ENCODE measurements at places on chromosomes 1 and 21.

DNA sequence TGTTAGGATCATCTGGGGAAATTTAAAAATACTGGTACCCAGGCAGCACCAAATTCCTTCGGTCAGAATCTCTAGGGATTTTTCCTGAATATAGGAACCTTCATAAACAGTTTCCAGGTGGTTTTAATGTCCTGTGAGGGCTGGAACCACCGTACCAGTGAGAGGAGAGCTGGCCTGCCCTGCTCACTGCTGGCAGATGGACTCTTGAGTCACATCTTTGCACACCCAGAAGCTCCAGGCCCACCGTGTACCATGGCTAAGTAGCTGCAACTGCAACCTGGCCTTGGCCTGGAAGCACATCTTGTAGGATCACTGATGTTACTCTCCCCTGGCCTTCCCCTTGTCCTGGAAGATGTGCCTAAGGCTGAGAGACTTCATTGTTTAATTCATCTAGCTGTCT is 181.5 kb downstream of the DISC1 start:
- DNase-seq: no peak

DNA sequence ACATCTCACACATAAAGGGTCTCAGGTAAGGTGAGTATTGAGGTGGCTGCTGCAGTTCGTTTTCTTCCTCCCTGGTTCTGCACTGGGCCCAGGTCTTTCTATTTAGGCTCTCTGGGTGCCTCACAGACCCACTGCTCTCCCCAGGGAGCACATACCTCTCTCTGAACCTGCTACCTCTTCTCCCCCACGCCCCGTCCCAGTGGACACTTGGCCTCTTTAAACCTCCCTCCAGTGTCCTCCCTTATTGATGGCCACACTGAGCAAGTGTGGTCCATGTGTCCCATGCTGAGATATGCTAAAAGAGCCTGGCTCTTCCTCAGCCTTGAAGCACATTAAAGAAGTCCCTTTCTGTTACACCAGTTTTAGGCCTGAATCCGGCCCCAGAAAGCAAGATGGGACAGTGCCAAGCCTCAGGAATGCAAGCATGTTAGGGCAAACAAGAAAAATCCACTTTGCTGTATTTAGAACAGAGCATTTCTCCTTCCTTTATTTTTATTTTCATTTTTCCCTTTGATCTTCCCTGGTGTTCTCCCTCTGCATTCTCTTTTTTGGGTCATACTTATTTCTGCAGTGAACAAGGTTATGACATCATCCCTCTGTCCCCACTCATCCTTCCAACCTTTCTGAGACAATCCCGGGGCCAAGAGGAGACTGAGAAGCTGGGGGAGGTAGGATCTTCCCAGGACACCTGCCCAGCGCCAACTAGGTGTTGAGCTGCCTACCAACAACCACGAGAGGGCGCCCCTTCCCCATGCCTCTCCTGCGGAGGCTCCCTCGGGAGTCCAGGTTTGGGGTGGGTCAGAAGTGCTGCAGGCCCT is 5.0 kb upstream of the CHI3L2 start:
- DNase-seq: peak; percentile 72

DNA sequence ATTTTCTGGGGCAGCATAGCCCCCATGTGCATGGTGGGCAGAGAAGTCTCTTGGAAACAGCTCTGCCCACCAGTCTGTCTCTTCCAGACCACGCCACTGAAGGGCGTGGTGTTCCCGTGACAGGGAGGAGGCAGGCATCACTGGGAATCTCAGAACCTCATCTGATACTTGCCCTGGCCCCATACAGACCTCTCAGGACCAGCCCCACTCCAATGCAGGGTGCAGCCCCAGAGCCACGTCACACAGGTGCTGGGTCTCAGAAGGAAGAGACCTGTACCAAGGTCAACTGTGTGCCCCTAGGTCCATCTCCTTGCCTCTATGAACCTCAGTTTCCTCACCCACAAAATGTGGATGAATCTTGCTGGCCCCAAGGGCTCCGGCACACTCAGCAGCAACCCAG is 7.3 kb downstream of the RAP1GAP start:
- DNase-seq: no peak

- DNase-seq: no peak
Observed at GRCh38 chr1:90591355-90591969, 125.6 kb downstream of the BARHL2 start.

DNA sequence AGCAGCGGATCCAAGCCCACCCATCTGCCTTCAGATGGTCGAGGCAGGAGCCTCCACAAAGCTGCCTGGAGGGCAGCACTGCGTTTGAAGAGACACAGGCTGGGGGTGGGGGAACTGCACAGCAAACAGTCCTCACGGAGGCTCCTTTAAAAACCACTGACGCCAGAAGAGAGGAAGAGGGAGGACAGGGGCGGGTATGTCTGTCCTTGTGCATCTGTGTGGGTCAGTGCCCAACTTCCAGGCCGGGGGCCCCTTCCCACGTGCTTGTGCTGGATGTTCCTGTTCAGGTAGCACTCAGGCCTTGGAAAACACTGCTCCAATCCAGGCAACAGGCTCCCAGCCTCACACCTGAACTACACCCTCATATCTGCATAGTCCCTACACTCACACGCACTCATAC is 7.7 kb downstream of the AHDC1 start:
- DNase-seq: no peak

- peak; percentile 53 for DNase-seq
Observed at GRCh38 chr1:27671964-27672749, at the start of gene IFI6. Gene IFI6, minus strand, starts transcription at chr1:27672192. Its CDS starts 2,878 bp downstream, at chr1:27669314.

DNA sequence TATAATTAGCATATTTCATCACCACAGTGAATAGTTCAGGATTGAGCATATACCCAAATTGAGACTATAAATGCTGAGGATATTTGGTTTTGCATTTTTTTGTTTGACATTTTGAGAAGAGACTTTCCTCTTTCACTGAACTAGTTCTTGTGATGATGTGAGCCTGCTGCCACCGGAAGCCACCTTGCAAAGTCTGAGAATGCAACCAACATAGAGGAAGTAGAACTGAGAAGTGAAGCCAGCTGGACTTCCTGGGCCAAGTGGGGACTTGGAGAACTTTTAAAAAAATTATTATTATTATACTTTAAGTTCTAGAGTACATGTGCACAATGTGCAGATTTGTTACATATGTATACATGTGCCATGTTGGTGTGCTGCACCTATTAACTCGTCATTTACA is 102.3 kb downstream of the RPE65 start:
- DNase-seq: no peak

GRCh38 chr1:58944439-58944838 is 160.6 kb upstream of the JUN start:
- no peak for DNase-seq

- peak; percentile 43 for DNase-seq
Observed at GRCh38 chr1:228059634-228060457, 22.7 kb upstream of the ARF1 start.

DNA sequence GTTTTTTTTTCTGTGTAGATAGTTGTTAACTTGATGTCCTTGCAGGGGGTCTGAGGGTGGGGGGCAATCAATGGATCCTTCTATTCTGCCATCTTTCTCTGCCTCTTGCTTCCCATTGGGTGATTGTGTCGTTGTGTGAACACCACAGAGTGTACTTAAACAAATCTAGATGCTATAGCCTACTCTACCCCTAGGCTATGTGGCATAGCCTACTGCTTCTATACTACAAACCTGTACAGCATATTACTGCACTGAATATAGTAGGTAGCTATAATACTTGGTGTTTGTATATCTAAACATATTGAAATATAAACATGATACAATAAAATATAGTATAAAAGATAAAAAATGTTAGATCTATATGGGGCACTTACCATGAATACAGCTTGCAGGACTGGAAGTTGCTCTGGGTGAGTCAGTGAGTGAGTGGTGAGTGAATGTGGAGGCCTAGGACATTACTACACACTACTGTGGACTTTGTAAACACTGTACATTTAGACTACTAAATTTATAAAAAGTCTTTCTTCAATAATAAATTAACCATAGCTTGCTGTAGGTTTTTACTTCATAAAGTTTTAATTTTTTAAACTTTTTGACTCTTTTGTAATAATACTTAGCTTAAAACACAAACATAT is 105.4 kb downstream of the CENPF start:
- DNase-seq: no peak

- DNase-seq: no peak
Observed at GRCh38 chr1:230430499-230430898, 4.4 kb upstream of the PGBD5 start.

DNA sequence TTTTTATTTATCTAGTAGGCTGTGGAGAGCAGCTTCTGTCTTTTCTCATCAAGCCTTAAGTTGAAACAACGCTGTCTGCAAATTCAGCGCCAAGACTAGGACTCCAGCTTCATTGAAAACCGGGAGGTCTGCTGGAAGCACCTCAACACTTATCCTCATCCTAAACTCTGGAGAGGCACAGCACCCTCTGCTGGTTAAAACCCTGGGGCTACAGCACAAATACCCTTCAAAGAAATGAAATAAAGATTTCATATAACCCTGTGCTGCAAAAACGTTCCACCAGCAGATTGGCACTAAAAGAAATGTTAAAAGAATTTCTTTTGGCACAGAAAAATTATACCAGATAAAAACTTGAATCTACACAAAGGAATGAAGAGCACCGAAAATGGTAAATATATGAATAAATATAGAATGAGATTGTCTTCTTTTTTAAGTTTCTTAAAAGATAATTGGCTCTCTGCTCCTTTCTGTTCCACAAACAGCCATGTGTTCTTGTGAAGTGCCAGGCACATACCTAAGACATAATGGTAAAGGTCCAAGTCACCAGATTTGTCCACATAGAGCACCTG is 227.7 kb upstream of the SAMSN1 start:
- DNase-seq: peak; percentile 32

DNA sequence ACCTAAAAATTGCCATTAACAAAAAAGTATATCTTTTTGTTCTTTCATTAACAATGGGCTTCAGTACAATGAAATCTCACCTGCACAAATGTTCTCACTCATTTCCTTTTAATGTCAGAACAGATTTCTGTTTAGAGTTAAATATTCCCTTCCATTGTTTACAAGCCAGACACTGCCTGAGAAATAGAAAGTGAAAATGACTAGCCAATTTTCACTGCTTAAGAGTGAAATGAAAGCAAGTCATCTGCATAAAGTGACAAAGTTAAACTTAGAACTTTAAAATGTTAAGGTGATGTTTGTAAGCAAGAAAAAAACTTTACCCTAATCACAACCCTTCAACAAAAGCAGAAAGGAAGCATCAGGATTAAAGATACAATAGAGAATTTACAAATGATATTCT is 27.5 kb downstream of the COA6 start:
- DNase-seq: no peak

DNA sequence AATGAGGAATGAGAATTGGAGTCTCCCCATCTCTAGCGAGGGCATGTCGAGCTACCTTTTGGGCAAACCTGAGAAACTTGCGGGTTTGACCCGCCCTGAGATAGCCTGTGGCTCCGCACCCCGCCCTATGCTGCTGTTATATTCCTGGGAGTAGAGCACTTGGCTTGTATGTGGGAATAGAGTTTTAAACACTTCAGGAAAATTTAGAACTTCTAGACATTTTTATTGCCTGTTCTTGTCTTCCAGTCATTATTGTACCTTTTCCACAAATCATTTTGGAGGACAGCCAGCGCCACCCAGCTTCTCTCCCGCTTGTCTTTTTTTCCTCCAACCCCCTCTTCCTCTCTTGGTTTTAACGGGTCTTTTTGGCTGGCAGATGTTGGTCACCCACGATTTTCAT is 738 bp downstream of the GNPAT start:
- no peak for DNase-seq

DNA sequence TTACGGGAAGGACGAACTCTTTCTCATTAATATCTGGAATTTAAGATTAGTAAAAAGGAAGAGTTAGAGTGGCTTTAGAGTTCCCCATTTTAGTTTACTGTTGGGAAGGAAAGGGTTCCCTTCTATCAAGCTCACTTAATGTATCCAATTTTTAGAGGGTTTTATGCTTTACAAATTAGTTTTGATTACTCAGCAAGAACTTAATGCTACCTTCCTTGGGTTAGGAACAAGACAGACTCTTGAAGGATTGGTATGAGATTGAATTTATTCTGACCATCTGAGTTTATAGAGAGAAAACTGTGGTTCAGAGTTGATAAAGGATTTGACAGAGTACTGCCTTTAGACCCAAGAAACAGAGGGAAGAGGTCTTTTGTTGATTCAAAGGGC is 29.5 kb upstream of the RGS4 start:
- no peak for DNase-seq

- peak; percentile 21 for DNase-seq
Observed at GRCh38 chr1:38489844-38490270, 369.7 kb downstream of the RRAGC start.

DNA sequence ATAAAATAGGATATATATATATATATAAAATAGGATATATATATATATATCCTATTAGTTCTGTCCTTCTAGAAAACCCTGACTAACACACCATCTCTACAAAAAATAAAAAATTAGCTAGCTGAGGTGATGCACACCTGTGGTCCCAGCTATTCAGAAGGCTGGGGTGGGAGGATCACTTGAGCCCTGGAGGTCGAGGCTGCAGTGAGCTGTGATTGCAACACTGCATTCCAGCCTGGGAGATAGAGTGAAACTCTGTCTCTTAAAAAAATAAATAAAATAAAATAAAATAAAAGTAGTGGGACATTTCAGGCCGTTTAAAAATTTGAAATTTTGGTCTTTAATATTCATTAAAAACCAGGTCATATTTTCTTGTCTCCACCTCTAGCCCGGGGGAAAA is 4.2 kb upstream of the RRP1 start:
- no peak for DNase-seq

DNA sequence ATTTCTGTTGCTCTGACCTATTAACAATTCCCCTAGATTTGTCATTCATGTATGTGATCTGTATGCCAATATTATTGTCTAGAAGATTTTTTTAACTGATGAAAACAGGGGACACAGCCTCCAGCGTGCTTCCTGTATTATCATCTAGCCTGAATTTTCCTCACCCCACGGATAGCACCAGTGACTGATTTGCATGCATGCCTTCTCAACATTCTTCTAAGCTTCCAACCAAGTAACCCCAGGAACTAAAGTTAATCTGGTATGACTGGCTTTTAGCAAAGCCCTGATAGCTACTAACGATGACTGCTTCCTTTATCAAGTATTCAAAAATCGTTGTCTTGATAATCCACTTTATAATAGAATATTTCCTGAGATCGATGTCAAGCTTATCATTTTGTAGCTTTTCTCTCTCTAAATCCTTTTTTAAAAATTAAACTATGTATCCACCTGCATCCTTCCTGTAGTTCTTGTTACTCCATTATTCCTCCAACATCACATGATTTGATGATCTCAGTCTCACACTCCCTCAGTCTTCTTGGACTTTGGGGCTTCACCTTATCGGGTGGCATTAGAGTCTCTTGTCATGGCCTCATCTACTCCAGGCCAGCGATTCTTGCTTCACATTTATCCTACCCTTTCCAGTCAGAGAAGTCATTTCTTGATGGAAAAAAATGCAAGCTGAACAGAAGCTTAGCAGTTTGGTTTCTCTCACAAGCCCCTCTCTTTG is 19.0 kb downstream of the BCAR3 start:
- no peak for DNase-seq
